Thymus (tissue), 14 donors: ENCODE measurements at places on chromosomes 12 and 14. TPM values are rescaled to one million over a fixed set of nuclear protein-coding genes. Genes with fewer than 3 reads are reported as not detected.

Gene VRTN
- total RNA-seq: 0.05 TPM

Gene RNU4-1
- 7,767 TPM for total RNA-seq

DNA sequence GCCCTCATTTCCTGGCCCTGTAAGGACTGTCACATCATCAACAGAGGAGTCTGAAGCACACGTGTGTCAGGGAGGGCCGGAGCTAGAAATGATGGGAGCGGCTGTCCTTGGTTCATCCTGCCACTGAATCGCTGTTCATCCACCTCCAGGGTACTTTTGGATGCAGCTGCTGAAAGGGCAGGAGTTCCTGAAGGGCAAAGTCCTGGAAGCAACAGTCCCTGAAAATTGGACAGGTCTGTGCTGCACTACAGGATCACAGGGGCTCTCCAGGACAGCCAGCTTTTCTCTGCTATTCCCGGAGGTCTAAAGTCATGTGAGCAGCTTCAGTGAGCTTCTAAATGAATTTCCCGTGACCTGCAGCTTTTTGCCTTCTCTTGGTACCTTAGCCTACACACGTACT lies 17.7 kb downstream of the POU6F1 start:
- no peak for DNase-seq

GRCh38 chr14:30569903-30570226 lies 10.9 kb downstream of the G2E3 start:
- DNase-seq: no peak

DNA sequence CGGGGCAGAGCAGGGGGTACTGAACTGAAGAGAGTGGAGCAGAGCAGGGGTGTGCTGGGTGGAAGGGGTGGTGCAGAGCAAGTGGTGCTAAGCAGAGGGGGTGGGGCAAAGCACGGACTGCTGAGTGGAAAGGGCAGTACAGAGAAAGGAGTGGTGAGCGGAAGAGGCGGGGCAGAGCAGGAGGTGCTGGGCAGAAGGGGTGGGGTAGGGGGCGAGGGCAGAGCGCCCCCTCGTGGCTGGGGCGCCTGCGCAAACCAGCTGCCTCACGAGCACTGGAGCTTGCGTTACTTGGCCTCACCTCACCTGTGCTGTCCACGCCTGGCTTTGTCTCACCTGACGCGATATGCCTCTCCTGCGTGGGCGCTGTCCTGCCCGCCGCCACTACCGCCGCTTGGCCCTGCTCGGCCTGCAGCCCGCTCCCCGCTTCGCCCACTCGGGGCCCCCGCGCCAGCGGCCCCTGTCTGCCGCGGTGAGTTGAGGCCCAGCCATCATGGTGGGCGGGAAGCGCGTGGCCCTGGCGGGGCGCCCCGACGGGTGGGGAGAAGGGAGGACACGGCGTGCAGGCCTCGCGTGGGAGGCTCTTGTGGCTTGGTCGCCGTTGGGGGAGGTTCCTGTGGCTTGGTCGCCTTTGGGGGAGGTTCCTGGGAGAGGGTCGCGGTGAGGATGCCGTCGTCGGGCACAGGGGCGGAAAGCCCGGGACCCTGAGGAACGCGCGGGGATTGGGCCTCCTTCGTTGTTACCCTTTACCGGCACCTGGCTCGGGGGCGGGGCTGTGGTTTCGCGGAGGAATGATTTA lies at the start of gene COX8C:
TSS of gene COX8C (plus strand) at position 257 of the 796 bp plus-strand sequence. CDS start at position 344, 87 bp downstream.
- no peak for DNase-seq

- DNase-seq: no peak
Observed at GRCh38 chr14:52412426-52412825, 98.3 kb downstream of the PTGER2 start.

- no peak for DNase-seq
Observed at GRCh38 chr12:52832985-52833905, 866 bp downstream of the KRT79 start.
